ENCODE measurements at places on chromosomes 16 and 17.

DNA sequence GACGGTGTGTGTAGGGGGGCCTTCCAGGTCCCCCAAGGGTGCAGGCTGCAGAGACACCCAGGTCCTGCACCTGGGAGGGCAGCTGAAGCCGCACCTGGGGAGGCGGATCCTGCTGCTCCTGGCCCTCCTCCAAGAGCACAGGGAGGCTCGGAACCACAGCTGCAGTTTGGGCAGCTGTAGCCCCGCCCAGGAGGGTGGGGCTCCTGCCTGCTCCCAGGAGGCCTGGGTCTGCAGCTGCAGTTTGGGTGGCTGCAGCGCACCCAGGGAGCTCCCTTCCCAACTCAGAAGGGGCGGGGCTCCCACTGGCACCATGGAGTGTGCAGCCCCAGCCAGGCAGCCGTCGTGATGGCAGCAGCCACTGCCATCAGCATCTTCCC lies 69.4 kb upstream of the NKD1 start:
- DNase-seq: no peak

- DNase-seq: no peak
Observed at GRCh38 chr16:86949116-86949515, 368.1 kb downstream of the C16orf95 start.

GRCh38 chr16:842061-842476 lies 41.5 kb upstream of the GNG13 start:
- no peak for DNase-seq

- DNase-seq: no peak
Observed at GRCh38 chr17:72175787-72176515, 55.1 kb downstream of the SOX9 start.

GRCh38 chr16:10502776-10503175 lies 77.6 kb downstream of the EMP2 start:
- DNase-seq: no peak

GRCh38 chr17:46044286-46044928 lies 45.4 kb downstream of the STH start:
- peak; percentile 34 for DNase-seq

- DNase-seq: no peak
Observed at GRCh38 chr16:24214992-24215391, 41.1 kb upstream of the CACNG3 start.

DNA sequence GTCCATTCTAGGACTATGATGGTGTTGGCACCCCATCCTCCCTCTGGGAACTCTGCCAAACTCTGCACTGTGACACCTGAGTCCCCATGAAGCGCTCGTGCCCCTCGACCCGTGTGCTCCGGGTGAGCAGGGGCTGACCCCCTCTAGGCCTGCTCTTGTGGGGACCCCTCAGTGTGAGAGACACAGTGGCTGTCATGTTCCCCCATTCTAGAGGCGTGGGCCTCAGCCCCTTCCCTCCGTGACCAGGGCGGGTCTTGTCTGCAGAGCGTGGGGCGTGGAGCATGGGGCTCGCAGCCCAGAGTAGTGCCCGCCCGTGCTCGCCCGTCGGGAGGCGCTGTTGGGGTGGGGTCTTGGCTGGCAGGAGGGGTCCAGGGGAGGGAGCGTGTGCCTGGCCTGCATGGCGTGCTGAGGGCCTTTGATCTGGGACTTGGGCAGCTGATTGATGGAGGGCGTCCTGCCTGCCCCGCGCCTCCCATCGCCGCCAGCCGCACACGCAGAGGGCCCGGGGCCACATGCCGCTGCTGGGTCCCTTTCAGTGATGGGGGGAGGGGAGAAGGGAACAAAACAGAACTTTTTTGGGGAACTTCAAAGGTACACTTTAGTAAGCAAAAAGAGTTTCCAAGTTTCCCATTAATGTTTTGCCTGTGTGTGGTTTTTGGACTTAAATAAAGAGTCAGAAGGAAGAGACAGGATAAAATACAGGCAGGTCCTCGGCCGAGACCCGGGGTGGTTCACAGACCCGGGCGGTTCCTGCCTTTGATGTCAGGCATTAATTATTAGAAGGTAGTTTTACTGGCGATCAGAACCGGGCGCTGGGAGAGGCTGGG lies 22.5 kb downstream of the CENPX start:
- no peak for DNase-seq

DNA sequence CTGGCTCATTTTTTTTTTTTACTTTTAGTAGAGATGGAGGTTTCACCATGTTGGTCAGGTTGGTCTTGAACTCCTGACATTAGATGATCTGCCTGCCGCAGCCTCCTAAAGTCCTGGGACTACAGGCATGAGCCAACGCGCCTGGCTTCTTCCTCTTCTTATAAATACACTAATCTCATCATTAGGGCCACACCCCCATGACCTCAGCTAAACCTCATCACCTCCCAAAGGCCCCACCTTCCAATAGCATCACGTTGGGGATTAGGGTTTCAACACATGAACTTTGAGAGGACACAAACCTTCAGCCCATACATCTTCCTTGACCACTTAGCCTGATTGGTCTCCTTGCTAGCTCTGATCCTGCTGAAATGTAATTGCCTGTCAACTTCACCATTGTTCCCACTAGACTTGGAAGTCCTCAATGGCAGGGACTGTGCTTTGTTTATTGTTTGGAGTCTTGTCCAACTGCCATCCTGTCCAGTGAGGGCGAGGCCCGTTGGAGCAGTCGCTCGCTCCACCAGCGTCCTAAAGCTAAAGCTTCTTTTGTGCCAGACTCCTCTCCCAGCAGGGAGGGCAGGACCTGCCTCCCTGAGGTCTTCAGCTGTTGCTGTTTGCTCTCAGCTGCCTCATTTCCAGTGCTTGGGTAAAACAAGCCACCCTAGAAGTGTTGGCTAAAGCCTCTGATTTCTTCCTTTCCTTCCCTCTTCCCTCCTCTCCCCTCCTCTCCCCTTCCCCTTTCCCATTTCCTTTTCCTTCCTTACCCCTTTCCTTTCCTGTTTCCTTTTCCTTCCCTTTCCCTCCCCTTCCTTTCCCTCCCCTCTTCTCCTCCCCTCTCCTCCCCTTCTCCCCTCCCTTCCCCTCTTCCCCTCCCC lies 85.3 kb downstream of the HAPSTR1 start:
- DNase-seq: no peak

DNA sequence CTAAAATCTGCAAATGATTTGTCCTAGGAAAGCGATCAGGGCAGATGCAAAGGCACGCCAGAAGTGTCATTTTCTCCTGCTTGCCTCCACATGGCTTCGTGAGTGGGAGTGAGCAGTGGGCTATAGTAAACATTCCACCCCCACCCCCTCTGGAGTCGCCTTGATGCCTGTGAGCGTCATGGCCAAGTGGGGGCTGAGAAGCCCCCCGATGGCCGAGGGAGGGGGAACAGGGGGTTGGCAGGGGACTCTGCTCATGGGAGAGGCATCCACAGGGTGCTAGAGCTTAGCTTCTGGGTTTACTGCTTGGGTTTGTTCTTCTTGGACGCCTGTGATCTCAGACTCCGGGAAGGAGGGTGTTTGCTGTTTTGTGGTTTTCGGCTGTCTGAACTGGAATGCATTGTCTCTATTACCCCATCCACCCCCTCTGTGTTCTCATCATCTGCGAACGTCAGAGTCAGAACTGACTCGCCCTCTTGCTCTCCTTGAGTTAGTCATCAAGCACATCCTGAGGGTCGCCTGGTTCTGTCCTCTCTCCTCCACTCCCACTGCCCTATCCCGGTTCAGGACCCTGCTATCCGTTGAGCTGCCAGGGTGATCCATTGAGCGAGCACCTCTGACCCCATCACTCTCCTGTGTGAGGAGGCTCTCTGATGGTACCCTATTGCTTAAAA lies 15.4 kb downstream of the TNS4 start:
- peak; percentile 70 for DNase-seq

DNA sequence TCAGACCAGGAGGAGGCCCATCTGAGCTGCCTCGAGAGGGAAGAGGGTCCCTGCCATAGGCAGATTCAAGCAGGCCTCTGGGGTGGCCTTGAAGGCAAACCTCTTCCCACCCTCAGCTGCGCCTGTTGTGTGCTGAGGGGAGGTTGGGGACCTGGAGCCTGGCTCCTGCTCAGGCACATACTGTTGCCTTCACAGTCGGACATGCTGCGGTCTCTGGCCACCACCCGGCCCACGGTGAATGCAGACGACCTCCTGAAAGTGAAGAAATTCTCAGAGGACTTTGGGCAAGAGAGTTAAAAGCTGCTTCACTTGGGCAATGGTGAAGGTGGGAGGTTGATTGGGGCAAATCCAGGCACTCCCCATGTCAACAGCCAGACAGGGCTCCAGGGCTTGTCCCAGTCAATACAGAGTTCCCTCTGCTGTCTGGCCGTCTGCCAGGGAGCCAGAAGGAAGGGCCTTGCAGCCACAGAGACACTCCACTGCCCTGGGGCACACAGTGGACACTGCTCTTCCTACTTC lies 6.3 kb downstream of the PDF start:
- DNase-seq: no peak

DNA sequence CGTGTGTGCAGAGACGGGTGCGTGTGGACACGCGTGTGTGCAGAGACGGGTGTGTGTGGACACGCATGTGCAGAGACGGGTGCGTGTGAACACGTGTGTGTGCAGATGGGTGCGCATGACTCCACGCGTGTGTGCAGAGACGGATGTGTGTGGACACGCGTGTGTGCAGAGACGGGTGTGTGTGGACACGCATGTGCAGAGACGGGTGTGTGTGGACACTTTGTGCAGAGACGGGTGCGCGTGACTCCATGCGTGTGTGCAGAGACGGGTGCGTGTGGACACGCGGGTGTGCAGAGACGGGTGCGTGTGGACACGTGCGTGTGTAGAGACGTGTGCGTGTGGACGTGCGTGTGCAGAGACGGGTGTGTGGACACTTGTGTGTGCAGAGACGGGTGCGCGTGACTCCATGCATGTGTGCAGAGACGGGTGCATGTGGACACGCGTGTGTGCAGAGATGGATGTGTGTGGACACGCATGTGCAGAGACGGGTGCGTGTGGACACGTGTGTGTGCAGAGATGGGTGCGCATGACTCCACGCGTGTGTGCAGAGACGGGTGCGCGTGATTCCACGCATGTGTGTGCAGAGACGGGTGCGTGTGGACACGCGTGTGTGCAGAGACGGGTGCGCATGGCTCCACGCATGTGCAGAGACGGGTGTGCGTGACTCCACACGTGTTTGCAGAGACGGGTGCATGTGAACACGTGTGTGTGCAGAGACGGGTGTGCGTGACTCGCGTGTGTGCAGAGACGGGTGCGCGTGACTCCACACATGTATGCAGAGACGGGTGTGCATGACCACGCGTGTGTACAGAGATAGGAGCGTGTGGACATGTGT lies 1.6 kb upstream of the CD7 start:
- DNase-seq: no peak

- DNase-seq: no peak
Observed at GRCh38 chr17:2051061-2051932, 3.6 kb upstream of the HIC1 start.

GRCh38 chr16:31192856-31193642 lies 9.5 kb downstream of the PYCARD start:
- no peak for DNase-seq

DNA sequence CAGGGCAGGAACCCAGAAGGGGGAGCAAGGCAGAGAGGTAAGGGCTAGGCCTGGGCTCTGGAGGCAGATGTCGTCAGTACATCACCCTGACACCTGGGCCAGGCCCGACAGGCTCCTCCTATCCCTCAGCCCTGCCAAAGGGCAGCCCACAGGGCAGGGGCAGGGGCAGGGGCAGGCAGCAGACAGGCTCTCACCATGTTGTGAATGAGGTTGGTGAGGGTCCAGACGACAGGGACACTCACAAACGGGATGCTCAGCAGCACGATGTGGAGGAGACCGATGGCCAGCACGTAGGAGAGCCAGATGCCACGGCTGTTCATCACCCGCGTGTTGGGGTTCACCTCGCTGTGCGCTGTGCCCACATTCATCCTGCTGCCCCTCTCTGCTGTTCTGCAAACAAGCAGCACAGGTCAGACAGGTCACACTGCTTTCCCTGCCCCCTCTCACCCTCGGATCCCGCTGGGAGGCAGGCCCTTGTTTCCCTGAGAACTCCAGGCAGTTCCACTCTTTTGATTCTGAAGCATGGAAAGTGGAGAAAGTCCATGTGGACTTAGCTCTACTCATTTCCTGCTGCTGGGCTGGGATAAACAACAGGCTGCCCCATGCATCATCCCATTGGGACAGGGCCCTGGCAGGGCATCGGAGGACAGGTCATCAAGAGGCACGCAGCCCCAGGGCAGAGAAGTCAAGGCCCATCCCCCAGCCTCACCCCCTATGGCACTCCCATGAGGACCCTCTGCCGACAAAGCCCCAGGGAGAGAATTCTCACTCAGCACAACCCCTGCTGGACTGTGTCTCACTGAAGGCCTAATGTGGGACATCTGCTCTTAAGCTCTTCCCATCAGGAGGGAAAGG lies 3.3 kb downstream of the ORMDL3 start:
- no peak for DNase-seq

- peak; percentile 27 for DNase-seq
Observed at GRCh38 chr17:77836557-77837041, 121.9 kb upstream of the TNRC6C start.

DNA sequence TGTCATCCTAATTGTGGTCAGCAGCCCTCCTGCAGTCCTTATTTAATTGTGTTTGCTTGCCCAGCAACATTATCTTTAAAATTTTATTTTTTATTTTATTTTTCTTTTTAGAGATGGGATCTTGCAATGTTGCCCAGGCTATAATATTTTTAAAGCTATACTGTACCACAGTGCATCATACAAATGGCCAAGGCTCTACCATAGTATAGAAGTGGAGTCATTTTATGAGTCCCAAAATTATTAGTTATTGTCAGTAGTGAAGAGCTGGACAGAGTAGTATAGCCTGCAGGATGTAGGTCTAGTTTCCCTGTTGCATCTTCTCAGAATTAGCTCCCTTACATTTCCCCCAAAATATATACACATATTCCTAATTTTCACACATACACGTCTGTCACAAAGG lies 44.1 kb downstream of the GAN start:
- no peak for DNase-seq

DNA sequence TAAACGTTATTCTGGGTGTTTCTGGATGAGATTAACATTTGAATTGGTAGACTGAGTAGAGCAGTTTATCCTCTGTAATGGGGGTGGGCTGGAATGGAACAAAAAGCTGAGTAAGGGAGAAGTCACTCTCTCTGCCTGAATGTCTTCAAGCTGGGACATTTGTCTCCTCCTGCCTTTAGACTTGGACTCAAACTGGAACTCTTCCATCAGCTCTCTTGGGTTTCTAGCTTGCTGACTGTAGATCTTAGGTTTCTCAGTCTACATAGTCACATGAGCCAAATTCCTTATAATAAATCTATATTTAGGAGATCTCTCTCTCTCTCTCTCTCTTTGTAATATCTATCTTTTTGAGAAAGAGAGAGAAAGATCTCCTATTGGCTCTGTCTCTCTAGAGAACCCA lies 553.3 kb upstream of the CDH11 start:
- no peak for DNase-seq

- no peak for DNase-seq
Observed at GRCh38 chr17:81118308-81119221, 46.7 kb upstream of the PVALEF start.

DNA sequence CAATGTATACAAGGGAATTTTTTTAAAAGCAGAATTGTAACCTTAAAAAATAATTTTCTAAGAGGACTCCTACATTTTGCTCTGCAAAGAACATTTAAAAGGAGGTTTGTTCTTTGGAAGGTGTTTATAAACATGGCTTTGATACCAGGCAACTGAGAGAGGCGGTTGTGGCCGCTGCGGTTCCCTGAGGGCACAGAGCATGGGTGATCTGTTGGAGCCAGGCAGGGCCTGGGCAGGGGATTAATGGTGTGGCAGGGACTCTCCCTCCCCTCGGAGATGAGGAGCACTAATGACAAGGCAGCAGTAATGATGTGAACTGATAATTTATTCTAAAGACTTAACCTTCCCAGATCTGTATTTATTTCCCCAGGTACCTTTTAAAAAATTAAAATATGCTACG lies 65.4 kb downstream of the WWP2 start:
- no peak for DNase-seq

All from central memory CD4-positive, alpha-beta T cell (primary cell).